ENCODE measurements at places on chromosomes 7 and 10.

DNA sequence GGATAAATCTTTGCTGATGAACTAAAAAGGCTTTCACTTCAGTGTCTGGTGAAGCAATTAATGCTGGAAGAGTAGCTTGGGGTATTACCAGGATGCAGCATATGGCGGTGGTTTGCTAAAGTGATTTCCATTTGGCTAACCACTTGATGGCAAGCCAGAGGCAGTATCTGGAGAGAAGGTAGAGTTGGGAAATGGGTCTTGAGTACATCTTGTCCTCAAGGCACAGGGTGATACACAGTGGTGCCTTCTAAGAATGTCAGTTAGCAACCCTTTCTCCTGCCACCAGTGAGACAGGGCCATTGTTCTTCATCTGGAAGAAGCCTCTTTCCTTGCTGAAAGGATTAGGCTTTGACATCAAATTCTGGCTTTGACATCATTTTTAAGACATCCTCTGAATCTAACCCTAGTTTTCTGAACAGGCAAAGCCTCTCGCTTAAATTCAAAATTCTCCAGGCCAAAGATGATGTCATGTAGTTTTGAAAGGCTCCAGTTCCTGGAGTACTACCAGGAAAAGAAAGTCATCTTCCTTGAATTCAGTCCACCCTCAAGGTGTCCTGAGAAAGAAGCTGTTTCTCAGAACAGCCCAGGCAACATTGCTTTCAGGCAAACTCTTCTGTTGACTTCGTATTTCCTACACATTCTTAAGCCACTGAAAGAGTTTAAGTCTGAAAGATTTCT is 162.4 kb downstream of the ARID5B start:
- DNase-seq: no peak

- no peak for DNase-seq
Observed at GRCh38 chr7:98110249-98111022, 3.8 kb downstream of the LMTK2 start.

- DNase-seq: no peak
Observed at GRCh38 chr7:31890198-31890597, 180.0 kb downstream of the PDE1C start.

GRCh38 chr7:3956949-3957348 is 655.9 kb downstream of the SDK1 start:
- DNase-seq: no peak

- no peak for DNase-seq
Observed at GRCh38 chr10:132097609-132098377, 32.0 kb downstream of the JAKMIP3 start.

DNA sequence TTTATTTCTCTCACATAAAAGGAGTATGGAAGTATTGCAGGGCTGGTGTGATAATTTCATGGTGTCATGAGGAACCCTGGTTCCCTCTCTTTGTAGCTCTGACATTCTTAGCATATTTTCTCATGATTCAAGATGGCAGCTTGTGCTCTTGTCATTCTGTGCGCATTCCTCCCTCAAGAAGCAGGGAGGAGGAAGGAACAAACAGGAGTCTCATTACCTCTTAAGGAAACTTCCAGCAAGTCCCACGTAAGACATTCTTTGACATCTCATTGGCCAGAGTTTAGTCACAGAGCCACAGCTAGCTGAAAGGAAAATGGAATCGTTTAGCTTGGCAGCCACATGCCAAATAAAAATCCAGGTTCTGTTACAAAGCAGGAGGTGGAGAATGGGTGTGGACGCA is 546.8 kb downstream of the LRMDA start:
- no peak for DNase-seq

DNA sequence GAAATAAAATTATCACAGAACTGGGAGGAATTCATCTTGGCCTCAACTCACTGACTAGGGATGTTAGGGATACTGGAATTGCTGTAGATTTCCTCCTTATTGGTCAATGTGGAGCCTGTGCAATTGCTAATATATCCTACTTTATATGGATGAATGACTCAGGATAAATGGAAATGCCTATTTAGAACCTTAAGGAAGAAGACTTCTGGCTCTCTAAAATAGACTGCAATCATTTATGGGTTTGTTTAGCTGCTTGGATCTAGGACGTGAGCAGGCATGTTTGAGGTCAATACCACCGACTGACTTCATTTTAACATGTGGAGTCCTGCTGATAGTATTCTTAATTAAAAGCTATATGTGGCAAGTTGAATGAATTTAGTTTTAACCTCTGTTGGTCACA is 1040.1 kb upstream of the LRRN3 start:
- no peak for DNase-seq

All from effector memory CD8-positive, alpha-beta T cell (primary cell).